ENCODE measurements at places on chromosomes 2 and 18. TPM values are rescaled to one million over a fixed set of nuclear protein-coding genes. Genes with fewer than 3 reads are reported as not detected.

The CRYBA2 gene
- 2.4 TPM for total RNA-seq

The SLC23A3 gene
- total RNA-seq: 1.9 TPM

The SLC8A1 gene
- 4.3 TPM for total RNA-seq

The CEP76 gene
- total RNA-seq: 17.5 TPM

- no peak for DNase-seq
- H3K36me3 ChIP-seq: no peaks in the 10 kb centered on the region
- H3K27me3 ChIP-seq: no peaks in the 10 kb centered on the region
- H3K4me3 ChIP-seq: no peak overlapping the region
Observed at GRCh38 chr2:222572751-222573174, 83.1 kb downstream of the FARSB start.
